ENCODE measurements at places on chromosomes 1 and 21. TPM values are rescaled to one million over a fixed set of nuclear protein-coding genes. Genes with fewer than 3 reads are reported as not detected.

TSACC gene
- 1.5 TPM for polyA plus RNA-seq

APOBEC4 gene
- not detected for polyA plus RNA-seq

RIPK4 gene
- 7.0 TPM for polyA plus RNA-seq

PLA2G2D gene
- not detected for polyA plus RNA-seq

DNA sequence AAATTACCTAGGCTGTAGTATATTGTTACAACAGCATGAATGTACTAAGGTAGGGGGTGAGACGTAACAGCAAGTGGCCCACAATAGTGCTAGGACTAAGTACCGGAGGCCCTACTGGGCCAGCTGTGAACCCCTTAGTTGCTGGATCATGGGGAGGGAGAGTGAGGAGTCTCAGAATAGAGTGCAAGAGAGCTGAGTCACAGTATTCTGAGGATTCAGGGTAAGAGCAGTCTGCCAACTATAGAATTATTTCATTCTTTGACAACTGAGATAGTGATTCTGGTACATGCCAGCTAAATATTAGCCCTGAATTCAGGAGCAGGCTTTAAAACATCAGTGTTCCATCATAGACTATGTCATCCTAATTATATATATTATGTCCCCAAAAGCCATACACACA, 218.7 kb downstream of the TM2D1 start:
- H3K27me3 ChIP-seq, result no peaks in the 10 kb centered on the region
- DNase-seq, result no peak
- H3K36me3 ChIP-seq, result no peaks in the 10 kb centered on the region
- H3K27ac ChIP-seq, result no peak overlapping the region
- no peak overlapping the region for H3K4me3 ChIP-seq

GRCh38 chr1:72366466-72366865, 84.1 kb upstream of the NEGR1 start:
- no peaks in the 10 kb centered on the region for H3K36me3 ChIP-seq
- H3K27me3 ChIP-seq, result no peaks in the 10 kb centered on the region
- no peak overlapping the region for H3K4me3 ChIP-seq
- H3K4me1 ChIP-seq, result no peaks in the 10 kb centered on the region

DNA sequence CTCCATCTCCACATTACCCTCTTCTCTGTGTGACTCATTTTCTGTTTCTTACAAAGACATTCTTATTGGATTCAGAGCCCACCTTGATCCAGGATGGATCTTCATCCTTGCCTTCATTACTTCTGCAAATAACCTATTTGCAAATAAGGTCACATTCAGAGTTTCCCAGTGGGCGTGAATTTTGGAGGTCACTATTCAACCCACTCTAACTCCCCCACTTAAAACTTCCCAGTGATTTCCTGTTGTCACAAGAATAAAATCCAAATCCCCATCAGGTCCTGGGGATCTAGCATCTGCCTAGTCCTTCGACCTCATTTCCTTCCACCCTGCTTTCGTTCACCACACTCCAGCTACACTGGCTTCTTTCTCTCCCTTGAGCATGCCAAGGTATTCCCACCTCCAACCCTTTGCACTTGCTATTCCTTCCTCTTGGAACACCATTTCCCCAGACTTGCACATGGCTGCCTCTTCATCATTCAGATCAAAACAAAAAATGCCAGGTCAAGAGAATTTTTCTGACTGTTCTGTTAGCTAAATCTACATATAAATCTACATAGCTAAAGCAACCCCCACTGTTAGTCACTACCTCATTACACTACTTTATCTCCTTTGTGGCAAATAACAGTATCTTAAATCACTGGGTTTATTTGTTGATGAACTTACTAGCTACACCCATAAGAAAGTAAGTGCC, 187.2 kb downstream of the TOMM20 start:
- no peaks in the 10 kb centered on the region for H3K36me3 ChIP-seq
- H3K4me1 ChIP-seq, result no peaks in the 10 kb centered on the region
- no peak for DNase-seq
- no peaks in the 10 kb centered on the region for H3K27me3 ChIP-seq
- no peak overlapping the region for H3K4me3 ChIP-seq

GRCh38 chr1:27504588-27505419, 14.8 kb upstream of the WASF2 start:
- H3K27me3 ChIP-seq, result no peaks in the 10 kb centered on the region
- no peak overlapping the region for H3K4me3 ChIP-seq
- peak; percentile 71 for DNase-seq
- peaks cover 14% of the 10 kb centered on the region for H3K4me1 ChIP-seq
- H3K36me3 ChIP-seq, result no peaks in the 10 kb centered on the region
- peak overlapping the region; percentile 17 for H3K27ac ChIP-seq

- DNase-seq, result no peak
- no peaks in the 10 kb centered on the region for H3K27me3 ChIP-seq
These were observed 4.5 kb downstream of the AJAP1 start for GRCh38 chr1:4658643-4659628.

DNA sequence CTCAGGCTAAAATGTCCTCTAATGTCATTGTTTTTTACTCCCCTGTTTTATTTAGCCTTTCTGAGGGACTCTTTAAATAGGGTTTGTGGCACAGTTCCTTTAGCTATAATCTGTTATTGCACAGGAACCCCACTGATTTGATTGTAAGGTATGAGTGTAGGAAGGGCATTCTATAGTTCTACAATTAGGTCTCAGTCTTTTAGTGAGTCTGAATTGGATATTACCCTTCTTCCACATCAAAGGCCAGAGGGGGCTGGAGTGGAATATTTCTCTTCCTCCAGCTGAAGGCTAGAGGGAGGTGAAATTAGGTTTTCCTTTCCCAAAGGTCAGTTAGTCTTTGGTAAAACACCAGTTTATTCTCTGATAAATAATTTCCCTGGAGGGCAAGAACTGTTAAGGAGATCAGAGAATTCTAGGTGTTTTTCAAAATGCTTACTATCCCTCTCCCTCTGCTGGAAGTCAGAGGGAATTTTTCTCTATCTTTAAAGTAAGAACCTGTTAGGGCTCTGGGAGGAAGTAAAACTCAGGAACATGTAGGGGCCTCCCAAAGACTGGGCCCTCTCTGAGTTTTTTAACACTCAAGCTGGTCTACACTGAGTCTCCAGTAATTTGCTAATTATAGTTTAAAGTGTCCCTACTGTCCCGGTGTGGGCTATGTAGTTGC, 176.3 kb upstream of the ZNHIT6 start:
- H3K36me3 ChIP-seq, result no peaks in the 10 kb centered on the region
- peak; percentile 16 for DNase-seq
- no peaks in the 10 kb centered on the region for H3K4me1 ChIP-seq
- no peaks in the 10 kb centered on the region for H3K27me3 ChIP-seq
- H3K27ac ChIP-seq, result no peak overlapping the region

DNA sequence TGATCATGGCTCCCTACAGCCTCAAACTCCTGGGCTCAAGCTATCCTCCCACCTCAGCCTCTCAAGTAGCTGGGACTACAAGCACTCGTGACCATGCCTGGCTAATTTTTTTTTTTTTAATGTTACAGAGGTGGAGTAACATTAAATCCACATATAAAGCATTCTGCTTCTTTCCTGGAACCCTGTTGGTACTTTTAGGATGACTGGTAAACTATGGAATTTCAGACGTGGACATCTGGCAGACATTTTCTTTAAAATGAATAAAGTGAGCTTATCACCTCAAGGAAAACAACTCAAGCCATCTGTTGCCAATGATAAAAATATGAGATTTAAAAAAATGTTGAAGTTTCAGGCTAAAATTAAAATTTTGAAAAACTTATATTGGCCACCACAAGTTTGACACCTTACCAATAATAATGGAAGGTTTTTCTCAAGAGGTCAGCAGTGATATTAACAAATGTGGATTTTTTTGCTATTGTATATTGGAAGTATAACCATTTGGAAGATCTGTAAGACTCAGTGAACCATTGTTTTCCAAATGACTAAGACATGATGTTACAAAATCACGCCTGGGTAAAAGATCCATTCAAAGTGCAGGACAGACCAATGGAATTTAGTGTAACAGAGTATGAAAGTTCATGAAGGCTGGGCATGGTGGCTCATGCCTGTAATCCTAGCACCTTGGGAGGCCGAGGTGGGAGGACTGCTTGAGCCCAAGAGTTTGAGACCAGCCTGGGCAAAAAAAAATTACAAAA, 52.7 kb upstream of the EIF4G3 start:
- peaks cover 17% of the 10 kb centered on the region for H3K36me3 ChIP-seq
- H3K4me3 ChIP-seq, result no peak overlapping the region
- no peaks in the 10 kb centered on the region for H3K4me1 ChIP-seq
- DNase-seq, result no peak

DNA sequence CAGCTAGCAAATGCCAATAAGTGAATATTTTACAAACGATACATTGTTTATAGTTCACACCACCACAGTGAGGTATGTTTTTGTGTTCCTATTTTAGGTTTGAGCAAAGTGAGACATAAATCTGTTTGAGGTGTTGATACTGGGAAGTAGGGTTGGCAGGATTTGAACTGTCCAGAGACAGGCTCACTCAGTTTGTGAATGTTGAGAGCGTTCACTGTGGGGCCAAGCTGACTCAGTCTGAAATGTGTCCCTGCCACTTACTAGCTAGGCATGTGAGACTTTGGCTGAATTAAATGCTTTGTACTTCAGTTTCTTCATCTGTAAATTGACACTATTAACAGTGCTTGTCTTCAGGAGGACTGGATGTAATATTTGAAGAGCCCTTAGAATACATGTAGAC, 35.1 kb downstream of the DIRAS3 start:
- no peak for DNase-seq
- H3K4me3 ChIP-seq, result no peak overlapping the region
- peaks cover 11% of the 10 kb centered on the region for H3K4me1 ChIP-seq
- no peaks in the 10 kb centered on the region for H3K27me3 ChIP-seq

- H3K27me3 ChIP-seq, result no peaks in the 10 kb centered on the region
- H3K27ac ChIP-seq, result peak overlapping the region; percentile 95
- peaks cover 33% of the 10 kb centered on the region for H3K4me1 ChIP-seq
- peak overlapping the region; percentile 68 for H3K4me3 ChIP-seq
- DNase-seq, result no peak
- peaks cover 30% of the 10 kb centered on the region for H3K36me3 ChIP-seq
These were observed 2.3 kb downstream of the ETS2 start for GRCh38 chr21:38807986-38808385.

- H3K4me3 ChIP-seq, result no peak overlapping the region
- no peak overlapping the region for H3K27ac ChIP-seq
- no peaks in the 10 kb centered on the region for H3K4me1 ChIP-seq
- H3K36me3 ChIP-seq, result no peaks in the 10 kb centered on the region
These were observed 79.7 kb upstream of the SLC2A1 start for GRCh38 chr1:43038232-43038935.
